ENCODE measurements at places on chromosomes 7 and 10. TPM values are rescaled to one million over a fixed set of nuclear protein-coding genes. Genes with fewer than 3 reads are reported as not detected.

The MYO1G gene
- total RNA-seq, result 283 TPM

The POT1 gene
- total RNA-seq, result 31.0 TPM

The KIF11 gene
- total RNA-seq, result 39.9 TPM

The PARD3 gene
- total RNA-seq, result 2.3 TPM

The HHEX gene
- total RNA-seq, result 0.19 TPM

The CCZ1B gene
- total RNA-seq, result 78.1 TPM

The TEX47 gene
- total RNA-seq, result not detected

DNA sequence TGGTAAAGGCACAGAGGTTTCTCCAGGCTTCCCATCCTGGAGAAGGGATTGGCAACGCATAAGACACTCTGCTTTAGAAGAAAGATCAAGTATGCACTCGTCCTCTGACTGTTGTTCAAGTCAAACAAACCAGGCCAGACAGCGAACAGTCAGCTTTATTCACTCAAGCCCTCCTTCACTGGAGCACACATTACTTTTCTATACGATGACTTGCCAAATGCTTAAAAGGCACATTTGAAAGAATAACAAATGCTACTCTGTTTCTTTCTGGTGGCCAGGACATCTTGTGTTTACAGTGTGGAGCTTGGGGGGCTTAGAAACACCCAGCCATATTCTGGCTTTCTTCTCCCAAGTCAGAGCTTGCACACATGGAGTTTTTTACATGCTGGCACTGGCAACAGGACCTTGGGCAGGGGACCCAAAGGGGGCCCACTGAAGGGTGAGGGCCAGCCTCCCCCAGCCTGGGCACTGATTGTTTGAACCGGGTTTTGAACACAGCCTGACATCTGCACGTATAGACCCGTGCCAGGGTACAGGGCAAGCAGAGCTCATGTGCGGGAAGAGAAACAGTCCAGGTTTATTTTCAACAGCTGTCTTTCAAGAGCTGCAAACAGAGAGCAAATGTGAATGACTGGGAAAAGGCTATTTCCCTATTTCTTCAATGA, 33.3 kb upstream of the FGFR2 start:
- no peak for DNase-seq

DNA sequence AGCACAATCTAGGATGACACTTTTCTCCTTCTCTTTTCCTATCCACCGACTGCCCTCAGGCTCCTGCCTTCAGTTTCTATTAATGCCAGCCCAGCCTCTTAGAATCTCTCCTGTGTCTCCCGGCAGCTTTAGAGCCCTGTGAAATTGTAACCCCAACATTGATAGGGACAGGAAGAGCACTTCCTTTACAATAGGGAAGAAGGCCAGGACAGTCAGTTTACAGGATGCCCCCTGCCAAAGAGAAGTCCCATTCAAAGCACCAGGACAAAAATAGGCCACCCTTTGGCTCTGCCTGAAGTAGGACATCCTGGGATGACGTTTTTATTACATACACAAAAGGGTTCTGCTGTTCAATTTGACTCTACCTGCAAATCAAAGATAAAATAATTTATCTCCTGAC, 64.7 kb upstream of the ANK3 start:
- DNase-seq, result no peak

DNA sequence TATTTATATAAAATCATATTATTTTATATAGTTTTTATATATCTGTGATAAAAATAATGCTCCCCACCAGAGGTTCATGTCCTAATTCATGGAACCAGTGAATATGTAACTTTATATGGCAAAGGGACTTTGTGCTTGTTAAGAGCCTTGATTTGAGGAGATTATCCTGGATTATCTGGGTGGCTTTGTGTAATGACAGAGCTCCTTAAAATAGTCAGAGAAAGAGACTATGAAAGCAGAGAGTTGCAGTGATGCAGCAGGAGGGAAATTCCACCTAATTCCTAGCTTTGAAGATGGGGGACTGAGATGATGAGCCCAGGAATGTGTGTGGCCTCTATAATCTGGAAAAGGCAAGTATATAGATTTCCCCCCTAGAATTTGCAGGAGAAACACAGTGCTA, 1034.2 kb upstream of the C7orf33 start:
- DNase-seq, result no peak

DNA sequence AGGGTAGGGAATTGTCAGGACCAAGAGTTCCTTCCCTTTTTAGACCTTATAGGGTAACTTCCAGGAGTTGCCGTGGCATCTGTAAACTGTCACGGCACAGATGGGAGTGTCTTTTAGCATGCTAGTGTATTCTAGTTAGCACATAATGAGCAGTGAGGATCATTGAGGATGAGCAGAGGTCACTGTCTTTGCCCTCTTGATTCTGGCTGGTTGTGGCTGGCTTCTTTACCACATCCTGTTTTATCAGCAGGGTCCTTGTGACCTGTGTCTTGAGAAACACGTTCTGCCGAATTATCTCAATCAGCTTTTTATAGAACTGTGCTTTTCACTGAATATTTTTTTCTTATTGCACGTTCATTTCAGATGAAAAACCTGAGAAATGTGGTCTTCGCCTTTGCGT, 41.5 kb downstream of the MINPP1 start:
- no peak for DNase-seq

DNA sequence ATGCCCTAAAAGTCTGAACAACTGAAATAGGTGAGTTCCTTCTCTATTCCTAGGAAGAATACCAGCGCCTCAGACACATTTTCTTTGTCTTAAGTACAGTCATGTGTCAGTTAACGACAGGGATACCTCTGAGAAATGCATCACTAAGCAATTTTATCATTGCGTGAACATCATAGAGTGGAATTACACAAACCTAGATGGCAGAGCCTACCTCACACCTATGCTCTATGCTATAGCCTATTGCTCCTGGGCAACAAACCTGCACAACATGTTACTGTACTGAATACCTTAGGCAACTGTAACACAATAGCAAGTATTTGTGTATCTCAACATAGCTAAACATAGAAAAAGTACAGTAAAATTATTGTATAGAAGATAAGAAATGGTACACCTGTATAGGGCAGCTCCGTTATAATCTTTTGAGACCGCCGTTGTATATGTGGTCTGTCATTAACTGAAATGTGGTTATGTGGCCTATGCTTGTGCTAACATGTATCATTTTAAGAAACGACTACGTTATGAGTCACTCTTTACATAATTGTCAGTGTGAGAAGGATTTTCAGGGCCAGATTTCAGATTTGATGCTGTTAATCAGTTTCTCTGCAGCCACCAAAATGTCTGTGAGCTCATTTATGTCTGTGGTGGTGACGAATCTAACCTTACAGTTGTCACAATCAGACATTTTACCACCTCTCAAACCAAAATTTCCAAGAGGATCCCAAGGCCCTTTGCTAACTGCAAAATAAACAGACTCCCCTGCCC, 66.1 kb upstream of the STK17A start:
- DNase-seq, result no peak

DNA sequence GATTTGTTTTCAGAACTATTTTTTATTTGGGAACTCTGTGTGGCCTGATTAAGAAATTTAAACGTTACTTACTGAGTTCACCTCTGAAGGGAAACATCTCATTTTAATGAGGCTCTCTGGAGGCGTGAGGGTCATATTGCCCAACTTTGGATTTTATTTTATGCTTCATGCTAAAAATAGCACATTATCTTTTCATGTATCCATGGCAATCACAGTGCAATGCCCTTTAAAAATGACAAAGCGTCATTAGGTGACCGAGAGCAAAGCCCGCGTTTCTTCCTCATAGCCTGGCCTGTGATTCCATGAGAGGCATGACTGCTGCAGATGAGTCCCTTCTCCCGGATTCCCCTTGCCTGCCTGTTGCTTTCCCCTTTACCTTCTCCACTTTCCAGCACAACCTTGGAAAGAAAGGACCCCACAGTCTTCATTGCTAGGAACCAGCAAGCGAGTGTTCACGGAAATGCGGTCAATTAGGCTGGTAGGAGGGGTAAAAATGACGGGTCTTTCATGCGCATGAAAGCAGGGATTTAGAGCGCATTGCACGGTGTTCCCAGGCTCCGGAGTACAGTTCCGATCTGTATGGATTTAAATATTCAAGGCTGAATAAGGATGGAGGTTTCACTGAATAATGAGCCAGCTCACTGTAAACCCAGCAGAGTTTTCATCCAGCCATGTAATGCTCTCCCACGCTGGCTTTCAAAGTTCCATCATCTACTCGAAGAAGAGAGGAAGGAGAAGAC, 98.2 kb upstream of the PITRM1 start:
- DNase-seq, result no peak

DNA sequence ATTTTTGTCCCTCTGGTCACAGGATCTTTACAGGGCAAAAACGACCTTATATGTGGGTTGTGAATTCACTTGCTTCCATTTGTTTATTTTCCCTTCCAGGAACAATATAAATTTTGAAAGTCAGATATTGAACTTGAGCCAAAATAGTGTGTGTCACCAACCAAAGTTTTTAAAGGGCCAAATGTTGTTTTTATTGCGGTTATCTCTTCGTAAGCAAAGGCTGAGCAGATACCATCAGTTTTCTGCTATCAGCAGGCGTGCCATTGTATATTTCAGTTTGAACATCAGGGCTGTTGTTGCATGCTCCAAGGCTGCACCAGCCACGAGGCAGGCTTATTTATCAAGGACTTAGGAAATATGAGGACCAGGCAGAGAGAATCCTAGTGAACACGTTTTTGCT, 160.3 kb downstream of the PAXIP1 start:
- no peak for DNase-seq

- no peak for DNase-seq
Measured at GRCh38 chr10:17101910-17102266, 27.7 kb downstream of the CUBN start.

DNA sequence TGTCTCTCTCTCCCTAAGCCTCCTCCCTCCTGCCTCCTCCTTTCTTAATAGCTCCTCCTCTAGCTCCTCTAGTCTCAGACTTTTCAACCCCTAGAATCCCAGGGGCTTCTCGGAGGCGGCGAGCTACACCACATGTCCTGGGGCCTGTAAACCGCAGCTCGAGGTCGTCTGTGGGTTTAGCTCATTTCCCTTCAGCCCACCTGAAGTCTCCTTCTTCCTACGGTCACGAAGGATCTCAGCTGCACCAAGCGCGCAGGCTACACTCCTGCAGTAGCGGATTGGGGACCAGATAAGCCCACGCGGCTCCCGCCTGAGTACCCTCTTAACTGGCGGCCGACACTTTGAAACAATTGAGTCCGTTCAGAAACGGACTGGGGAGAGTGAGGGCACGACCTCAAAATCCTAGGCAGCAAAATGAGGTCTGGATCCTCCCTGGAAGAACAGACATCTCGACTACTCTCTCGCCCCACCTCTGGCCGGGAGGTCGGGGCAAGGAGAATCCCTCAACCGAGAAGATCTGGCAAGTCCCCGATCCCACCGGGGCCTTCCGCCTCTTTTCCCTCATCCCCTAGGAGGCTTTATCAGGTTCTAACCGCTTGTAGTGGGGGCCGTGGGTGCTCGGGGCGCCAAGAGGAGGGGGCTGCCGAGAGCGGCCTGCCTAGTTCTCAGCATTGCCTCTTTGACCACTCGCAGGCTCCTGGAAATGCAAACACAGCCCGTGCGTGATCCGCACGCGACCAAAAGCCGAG, 1.3 kb upstream of the SORCS3 start:
- DNase-seq, result no peak

GRCh38 chr7:22588351-22588750, 88.4 kb upstream of the STEAP1B start:
- DNase-seq, result no peak

GRCh38 chr10:74836877-74837276, 10.5 kb downstream of the KAT6B start:
- no peak for DNase-seq

DNA sequence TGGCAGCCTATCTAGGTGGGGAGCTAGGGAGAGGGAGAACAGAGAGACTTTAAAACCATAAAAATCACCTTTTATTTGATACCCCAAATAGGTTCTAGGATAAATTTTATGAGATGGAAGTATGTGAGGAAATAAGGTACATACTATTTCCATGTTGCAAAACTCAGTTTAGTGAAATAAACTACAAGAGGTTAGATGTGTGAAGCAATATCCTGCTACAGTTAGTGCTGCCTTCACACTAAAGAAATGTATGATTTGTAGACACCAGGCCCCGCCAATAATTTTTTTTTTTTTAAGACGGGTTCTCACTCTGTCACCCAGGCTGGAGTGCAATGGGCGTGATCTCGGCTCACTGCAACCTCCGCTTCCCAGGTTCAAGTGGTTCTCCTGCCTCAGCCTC, 34.4 kb upstream of the RSBN1L start:
- no peak for DNase-seq

GRCh38 chr10:132861884-132862461, 76.0 kb upstream of the NKX6-2 start:
- DNase-seq, result no peak

DNA sequence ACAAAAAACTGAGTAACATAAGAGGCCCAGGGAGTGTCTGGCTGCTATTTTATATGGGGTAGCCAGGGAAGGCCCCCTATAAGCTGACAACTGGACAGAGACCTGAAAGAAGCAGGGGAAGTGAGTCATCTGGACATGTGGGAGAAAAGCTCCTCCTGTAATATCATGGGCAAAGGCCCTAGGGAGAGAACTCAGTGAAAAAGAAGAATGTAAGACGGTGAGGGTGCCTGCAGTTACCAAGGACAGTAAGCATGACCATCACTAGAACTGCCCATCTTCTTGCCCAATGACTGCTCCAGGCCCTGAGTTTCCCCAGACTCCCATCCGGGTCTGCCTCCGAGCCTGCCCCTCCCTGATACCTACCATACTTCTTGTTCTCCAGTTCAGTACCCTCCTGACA, 2.3 kb downstream of the ELMO1 start:
- no peak for DNase-seq

DNA sequence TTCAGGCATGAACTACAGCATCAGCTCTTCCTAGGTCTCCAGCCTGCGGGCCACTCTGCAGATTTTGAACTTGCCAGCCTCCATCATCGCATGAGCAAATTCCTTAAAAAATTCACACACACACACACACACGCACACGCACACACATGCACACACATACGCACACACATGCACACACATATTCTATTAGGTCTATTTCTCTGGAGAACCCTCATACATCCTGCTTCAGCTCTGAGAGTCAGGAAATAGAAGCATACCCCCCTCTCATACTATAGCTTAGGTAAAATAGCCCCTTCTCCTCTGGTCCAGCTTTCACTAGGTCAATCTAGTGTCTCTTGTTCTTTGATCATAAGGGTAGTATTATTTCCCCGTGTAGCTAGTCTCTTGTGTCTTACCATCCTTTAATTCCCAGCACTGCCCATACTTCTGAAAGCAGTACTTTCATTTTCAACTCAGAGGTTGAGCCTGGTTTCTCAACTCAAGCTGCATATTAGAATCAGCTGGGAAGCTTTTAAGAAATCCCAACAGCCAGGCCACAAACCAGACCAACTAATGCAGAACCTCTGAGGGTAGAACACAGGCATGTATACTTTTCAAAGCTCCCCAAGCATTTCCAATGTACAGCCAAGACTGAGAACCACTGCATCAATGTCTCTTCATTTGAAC, 30.9 kb upstream of the ITGB8 start:
- no peak for DNase-seq

DNA sequence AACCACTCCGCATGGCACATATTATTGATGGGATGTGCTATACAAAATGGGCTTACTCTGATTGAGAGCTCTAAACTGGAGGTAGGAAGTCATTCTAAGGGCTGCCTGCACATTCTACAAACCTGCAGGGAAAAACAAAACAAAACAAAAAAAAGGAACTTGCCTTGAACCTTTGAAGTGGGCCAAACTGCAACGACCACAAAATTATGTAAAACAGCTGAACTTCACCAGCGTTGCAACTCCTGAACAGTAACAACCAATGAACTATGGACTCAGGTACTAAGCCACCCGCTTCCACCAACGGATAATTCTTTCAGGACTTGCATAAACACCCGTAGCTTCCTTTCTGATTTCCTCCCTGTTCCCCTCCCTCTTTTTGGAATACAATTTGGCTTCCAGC, 80.4 kb downstream of the ZNF248 start:
- no peak for DNase-seq

Measured in activated CD4-positive, alpha-beta T cell treated with anti-CD3 and anti-CD28 coated beads, Interleukin-2, amount 10 ng/mL, durations not matched to agents 24 days and 14 days (primary cell).